ENCODE measurements at places on chromosomes 6 and 20.

GRCh38 chr6:48525849-48526248 is 414.9 kb upstream of the PTCHD4 start:
- DNase-seq: no peak

DNA sequence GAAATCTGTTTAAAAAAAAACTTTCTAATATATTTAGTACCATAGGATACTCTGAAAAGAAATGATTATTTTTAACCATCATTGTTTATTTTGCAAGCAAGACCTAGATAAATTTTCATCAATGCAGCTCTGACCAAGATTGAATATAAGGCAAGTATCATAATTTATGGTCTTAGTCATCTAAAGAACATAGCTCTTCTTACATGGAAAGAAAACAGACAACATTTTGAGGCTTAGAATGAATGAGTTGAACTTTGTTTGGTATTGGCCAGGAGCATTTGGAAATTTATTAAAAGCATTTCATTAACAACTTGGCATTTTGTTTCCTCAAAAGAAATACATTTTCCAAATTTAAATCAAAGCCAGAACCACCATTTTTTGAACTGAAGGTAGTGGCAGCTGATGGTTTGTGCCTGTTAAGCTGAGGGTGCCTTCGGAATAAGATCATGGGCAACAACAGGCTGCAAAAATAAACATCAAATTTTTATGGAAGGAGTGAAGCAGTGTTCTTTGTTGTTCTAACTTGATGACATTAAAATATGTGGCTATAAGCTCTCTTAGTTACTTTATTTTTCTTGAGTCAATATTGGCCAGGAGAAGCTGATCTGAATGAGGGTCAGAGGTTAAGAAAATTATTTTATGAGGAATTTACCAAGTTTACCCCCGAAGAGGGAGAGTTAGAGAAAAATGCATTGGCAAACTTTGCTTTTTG is 6.7 kb upstream of the ATXN1 start:
- no peak for DNase-seq

DNA sequence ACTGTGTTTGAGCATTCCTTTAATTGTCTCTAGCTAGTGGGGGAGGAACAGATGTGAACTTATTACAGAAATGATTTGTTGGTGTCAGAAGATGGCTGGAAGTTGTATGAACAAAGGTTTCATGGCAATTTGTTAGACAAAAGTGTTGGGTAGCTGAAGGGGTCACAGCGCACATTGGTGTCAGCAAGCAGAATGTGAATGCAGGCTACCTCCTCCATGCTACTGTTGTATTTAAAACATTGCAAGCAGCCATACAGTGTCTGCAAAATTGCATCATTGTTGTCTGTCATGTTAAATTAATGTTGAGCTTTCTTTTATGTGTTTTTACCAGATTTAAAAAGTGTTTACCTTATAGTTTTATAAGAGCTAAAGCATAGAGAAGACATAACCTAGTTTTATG is 6.2 kb downstream of the LRRC1 start:
- no peak for DNase-seq

DNA sequence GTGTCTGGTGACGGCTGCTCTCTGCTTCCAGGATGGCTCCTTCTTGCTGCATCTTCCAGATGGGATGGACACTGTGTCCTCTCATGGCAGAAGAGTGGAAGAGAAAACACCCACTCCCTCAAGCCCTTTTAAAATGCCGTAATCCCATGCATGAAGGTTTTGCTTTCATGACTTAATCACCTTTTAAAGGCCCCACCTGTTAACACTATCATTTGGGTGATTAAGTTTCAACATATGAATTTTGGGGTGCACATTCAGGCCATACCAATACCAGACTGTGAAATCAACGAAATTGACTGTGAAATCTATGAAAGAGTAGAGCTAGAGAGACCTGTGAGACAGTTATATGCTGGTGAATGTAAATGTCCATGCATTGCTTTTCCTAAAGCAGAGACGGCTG is 374.3 kb upstream of the CHD6 start:
- no peak for DNase-seq

- no peak for DNase-seq
Observed at GRCh38 chr20:53355790-53356189, 237.8 kb downstream of the ZNF217 start.

- no peak for DNase-seq
Observed at GRCh38 chr6:5994999-5995657, 11.6 kb downstream of the NRN1 start.

DNA sequence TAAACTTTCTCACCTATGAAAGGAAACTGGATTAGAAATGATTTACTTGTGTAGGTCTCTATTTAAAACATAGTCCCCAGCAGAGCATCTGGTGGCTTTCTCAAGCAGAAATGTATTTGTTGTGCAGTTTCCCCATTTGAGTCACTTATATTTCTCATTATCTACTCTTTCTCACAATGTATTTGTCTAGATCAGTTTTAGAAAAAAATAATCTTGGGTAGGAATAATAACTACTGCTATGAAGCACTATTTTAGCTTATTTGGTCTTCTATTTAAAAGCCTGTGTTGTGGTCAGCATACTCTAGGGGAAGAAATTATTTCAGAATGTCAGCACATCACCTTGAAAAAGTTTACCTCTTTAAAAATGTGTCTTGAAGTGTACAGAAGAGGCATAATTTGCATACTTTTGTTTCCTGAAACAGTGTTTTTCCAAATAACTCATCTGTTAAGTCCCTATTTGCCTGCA is 60.9 kb upstream of the PRL start:
- DNase-seq: no peak

DNA sequence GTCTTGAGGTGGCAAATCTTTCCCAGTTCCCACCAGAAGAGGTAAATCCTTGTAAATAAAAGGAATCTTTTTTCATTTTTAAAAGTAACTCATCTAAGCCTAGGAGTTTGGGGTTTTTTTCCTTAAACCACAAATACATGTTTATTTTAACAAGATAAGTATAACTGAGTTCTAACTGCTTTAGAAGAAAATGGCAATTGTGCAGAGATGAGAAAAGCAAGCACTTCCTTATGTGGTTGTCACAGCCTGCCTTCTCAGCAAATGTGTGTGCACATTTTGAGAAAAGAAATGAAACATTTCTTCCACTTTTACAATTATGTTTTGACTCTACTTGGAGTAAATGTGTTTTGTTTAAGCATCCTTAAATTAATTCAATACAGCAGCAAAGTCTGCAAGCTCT is 17.7 kb downstream of the HCK start:
- no peak for DNase-seq

DNA sequence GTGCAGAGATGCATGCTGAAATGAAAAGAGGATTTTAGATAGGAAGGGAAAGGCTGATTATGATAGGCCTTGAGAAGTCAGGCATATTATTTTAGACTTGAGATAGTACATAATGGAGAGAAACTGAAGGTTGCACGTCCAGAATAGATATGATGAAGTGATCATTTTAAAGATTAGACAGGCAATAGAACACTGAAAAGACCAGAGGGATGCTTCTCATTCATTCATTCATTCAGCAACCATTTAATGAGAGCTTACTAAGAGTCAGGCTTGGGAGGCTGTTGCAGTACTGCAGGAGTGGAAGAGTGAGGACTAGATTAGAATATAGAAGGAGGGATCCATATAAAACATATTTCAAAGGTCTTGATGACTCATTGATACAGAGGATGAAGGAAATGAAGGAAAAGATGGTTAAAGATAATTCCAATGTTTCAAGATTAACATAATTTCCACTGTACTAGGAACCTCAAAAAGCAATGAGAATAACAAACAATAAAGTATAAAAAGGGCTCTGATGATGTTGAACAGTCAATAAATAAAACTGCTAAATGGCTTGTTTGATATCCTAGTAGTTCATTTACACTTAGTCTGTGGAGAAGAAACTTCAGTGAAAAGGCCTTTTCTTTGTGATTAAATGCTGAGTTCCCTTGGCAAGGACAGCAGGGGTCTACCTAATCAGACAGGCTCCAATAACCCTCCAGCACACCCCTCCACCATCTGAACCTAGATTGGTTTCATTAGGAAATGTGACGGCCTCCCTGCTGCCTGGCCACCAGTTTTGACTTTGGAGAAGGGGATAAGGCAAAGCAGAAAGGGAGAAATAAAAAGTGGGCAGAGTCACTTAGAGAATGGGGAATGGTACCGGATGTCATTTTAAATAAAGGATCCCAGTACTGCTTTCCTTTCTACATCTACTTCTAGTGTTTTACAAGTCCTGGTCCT is 5.3 kb upstream of the FBXO9 start:
- no peak for DNase-seq

GRCh38 chr6:105994118-105994590 is 92.0 kb upstream of the PRDM1 start:
- DNase-seq: no peak

DNA sequence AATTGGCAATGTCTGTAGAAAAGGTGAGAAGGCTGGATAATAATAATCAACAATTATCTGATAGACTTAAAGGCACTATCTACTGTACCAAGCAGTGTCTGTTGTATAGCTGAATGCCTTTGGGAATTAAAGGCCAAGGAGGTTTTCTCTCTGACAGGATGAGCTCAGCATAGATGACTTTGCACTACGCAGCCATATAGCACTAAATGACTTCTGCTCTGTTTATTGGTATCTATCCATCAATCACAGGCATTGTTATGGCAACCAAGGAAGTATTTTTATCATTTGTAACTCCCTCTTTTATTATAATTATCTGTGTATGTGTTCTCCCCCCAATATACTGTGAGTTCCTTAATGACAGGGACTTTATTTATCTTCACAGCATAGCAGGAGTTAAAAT is 654.3 kb downstream of the PHF3 start:
- DNase-seq: no peak

GRCh38 chr6:148795563-148795962 is 48.7 kb downstream of the UST start:
- no peak for DNase-seq

- no peak for DNase-seq
Observed at GRCh38 chr6:158284876-158285655, 27.2 kb upstream of the TULP4 start.

- no peak for DNase-seq
Observed at GRCh38 chr6:149236589-149236988, 80.9 kb upstream of the TAB2 start.

GRCh38 chr6:93047033-93047432 is 372.3 kb downstream of the EPHA7 start:
- DNase-seq: no peak

DNA sequence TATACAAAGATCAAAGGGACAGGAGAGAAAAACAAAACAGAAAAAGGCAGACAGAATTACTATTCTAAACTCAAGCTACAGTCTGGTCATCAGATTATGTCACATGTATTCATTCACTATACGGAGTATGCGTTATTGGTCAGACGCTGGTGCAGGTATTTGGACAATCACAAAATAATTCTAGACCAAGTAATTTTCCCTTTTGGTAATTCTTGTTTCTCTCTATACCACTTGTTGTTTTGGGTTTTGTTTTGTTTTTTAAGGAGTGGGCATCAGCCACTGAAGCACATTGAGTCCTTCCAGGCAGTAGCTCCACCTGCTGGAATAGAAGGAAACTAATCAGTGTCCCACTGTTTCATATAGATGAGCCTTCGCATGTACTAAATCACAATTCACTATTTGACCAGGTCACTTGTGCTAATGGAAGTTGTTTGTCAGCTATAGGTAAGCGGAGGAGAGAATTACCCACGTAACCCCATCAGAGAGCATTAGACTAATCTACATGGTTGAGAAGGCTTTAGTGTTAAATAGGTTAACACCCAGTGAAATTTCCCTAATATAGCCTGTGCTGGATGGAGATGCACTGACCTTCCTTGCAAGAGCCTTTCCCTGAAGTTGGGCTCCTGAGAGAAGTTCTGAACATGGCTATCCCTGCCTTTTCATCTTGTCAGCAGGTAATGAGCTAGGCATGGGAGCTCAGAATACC is 77.9 kb downstream of the TNFAIP3 start:
- no peak for DNase-seq

DNA sequence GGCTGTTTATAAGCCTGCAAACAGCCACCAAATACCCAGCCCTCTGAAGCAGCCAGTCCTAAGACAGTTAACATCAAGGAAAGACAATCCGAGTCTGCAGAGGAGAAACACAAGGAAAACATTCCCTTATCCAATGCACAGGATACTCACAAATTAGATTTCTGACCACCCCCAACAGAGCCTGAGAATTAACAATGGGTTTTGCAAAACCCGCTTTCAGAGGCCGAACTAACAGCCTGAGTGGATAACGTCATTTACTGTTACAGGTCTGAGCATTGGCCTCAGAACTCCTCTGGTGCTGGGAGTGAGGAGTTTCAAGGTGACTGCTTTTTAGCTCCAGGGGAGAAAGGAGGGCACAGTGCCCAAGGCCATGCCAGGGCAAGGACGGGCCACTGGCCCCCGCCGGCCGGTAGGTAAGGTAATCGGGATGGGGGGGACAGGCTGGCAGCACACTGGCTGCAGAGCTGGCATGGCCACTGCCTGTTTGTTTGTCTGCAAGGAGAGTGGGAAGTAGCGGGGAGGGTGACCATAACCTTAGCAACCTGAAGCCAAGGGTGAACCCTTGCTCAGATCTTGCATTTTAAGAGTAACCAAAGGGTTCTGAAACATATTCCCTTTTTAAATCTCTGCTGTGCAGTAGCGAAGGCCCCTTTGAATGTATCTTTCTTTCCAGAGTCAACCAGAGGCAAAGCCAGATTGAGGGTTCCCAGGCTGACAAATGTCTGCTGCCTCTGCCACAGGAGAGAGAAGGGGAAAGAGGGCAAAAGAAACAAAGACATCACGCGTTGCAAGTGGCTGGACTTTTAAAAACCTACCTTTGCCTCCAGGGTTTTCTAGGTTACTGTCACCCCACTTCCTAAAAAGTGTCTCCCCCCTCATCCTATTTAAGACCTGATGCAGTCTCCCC is 3.9 kb downstream of the ZMYND8 start:
- no peak for DNase-seq

DNA sequence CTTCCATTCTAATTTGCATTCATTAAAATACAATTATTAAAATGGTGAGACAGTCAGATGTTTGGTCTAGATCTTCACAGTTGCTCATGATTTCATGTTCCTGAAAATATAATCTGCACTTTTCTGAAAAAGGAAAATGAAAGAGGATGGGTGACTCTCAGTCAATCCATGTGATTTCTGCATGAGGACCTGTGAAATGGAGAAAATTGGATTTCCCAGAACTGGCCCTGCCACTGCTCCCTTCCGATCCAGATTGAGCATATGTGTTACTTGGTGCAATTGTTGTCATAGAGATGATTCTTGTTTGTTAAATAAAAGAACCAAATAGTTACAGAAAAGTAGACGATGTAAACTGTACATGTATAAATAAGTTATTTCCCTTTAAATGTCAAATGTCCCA is 37.4 kb downstream of the HAO1 start:
- no peak for DNase-seq

GRCh38 chr6:43412541-43412940 is 14.8 kb upstream of the ABCC10 start:
- DNase-seq: no peak

DNA sequence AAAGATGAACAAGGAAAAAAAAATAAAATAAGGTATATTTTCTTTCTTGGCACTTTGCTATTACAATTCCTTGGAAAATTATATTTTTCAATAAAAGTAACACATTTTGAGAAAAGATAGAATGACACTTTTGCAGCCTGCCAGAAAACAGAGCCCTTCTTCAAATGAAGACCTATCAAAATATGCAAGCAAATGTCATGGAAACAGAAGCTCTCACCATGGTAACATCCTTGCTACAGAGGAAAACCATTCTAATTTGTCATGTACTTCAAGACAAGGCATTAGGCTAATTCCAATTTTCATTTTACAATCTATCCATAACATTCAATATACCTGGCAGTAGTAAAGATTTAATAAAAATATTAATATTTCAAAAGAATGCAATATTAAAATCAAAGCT is 177.9 kb downstream of the RNGTT start:
- DNase-seq: no peak

- no peak for DNase-seq
Observed at GRCh38 chr6:160102956-160103824, 18.4 kb upstream of the SLC22A1 start.

All from non-pigmented ciliary epithelial cell (primary cell).